ENCODE measurements at places on chromosomes 2 and 18. TPM values are rescaled to one million over a fixed set of nuclear protein-coding genes. Genes with fewer than 3 reads are reported as not detected.

The RPIA gene
- total RNA-seq: 16.4 TPM

The FAM168B gene
- 74.6 TPM for total RNA-seq

The SKOR2 gene
- not detected for total RNA-seq

The DNAH7 gene
- not detected for total RNA-seq

The RAB17 gene
- not detected for total RNA-seq

The REEP1 gene
- 0.29 TPM for total RNA-seq

The L3MBTL4 gene
- 0.95 TPM for total RNA-seq

The TGFA gene
- total RNA-seq: 0.98 TPM

The GMPPA gene
- 52.7 TPM for total RNA-seq

The KCNJ13 gene
- not detected for total RNA-seq

The FAP gene
- not detected for total RNA-seq

The GCG gene
- total RNA-seq: not detected

The LRP1B gene
- not detected for total RNA-seq

The ALLC gene
- total RNA-seq: not detected

GRCh38 chr2:201797175-201797840 lies 9.0 kb upstream of the CDK15 start:
- no peak for DNase-seq

DNA sequence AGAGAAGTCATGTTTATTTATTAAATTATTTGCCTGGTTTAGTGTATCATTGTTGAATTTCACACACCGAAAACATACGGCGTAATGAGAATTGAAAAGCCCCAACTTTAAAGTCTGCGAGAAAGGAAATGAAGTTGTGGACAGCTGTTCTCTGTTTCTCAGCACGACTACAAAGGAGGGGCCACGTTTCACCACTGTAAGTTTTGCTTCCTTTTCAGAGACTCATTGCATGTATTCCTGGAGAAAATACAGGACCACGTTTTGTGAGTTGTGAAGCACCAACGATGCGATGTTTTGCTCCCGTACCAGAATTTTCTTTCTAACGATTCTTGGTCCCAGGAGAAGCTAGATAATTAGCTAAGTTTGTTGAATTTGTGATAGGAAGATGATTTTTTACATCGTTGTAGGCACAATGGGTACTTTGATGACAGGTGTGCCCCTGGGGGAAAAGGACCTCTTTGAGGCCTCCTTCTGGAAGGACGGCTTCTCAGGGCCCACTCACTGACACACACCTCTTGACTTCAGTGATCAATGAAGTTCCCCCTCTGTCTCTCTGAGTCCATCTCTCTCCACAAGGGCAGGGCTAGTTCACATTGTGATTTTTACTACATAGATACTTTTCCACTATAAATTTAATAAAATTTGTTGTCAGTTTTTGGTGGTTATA lies 23.7 kb upstream of the ACKR3 start:
- DNase-seq: no peak

- DNase-seq: no peak
Observed at GRCh38 chr2:47196046-47196445, 40.9 kb upstream of the STPG4 start.

GRCh38 chr18:49648326-49648725 lies 86.5 kb downstream of the LIPG start:
- no peak for DNase-seq

DNA sequence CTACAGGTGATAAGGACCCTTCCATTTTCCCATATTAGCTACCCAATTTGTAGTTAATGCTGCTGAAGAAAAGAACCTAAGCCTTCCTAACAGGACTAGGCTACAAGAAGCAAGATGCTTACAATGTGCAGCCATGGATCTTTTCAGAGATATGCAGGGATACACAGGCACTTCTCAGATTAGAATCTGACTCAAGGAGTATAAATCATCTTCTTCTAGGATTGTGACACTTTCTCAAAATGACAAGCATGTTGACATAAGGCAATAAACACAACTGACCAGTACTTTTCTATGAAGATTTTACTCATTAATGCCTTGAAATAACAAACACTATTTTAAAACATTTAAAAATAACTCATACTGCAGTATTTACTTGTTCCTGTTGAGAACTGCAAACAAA lies 127.9 kb upstream of the ACVR2A start:
- DNase-seq: no peak

- DNase-seq: no peak
Observed at GRCh38 chr2:172572981-172573380, 17.1 kb downstream of the PDK1 start.

GRCh38 chr2:54808661-54809060 lies 85.2 kb downstream of the EML6 start:
- DNase-seq: no peak

- no peak for DNase-seq
Observed at GRCh38 chr2:168816369-168816768, 13.9 kb downstream of the NOSTRIN start.

DNA sequence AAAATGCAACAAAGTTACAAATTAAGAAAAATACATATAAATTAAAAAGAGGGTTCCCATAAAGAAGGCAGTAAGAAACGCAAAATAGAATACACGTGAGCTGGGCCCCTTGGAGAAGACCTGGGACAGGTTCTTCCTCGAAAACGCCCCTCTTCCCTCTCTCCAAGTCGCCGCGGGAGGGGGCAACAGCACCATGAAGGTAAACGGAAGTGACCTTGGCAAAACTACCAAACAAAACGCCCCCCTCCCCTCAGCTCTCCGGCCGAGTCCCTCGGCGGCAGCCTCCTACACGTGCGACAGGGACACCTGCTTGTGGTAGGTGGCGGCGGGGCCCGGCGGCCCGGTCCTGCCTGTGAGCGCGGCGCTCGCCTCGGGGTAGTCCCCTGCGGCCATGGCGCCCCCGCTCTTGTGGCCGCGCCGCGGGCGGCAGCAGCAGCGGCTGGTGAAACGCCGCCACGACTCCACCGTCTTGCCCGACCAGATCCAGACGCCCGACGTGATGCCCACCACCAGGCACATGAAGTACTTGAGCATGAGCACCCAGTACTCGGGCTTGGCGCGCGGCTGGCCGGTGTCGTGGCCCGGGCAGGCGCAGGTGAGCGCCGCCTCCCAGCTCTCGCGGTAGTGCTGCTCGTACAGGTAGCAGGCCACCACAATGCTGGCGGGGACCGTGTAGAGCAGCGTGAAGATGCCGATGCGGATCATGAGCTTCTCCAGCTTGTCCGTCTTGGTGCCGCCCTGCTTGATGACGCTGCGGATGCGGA lies 2.8 kb downstream of the FZD5 start:
- no peak for DNase-seq

GRCh38 chr2:61281321-61281720 lies 119.3 kb downstream of the C2orf74 start:
- no peak for DNase-seq

DNA sequence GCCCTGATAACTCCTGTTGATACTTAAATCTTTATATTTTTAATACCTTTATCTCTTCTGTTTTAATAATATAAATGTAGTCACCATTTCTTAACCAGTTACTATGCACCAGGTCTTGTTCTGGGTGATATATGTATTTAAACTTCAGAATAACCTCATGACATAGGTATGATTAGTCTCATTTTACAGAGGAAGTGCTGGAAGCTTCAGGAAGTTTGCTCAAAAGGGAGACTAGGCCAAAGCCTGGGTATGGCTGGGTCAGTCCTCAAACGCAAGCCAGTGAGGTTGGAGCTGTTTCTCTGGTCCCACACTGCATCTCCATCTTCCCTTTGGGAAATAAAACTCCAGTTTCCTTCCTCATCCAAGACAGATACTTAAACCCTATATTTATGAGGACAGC lies 204.7 kb upstream of the TANK start:
- no peak for DNase-seq

- DNase-seq: no peak
Observed at GRCh38 chr18:5275872-5276271, 19.7 kb downstream of the ZBTB14 start.

DNA sequence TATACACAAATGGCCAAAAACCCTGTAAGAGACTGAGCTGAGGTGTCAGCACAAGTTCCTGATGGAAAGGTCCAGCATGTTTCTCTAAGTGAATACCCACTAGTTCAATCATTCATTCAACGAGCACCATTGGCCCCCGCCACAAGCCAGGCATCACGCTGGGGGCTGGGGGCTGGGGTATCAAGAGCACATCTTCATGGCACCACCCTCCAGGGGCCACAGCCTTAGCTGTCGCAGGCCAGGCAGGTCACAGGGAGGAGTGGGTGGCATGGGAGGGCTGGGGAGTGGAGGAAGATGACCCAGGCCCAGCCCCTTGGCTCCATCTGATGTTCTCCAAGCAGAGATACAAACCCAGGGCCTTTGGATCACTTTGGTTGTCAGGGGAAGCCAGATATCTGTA lies 97.9 kb downstream of the ACKR3 start:
- DNase-seq: no peak

GRCh38 chr2:235502336-235502735 lies 8.5 kb downstream of the AGAP1 start:
- DNase-seq: no peak
